Fibroblast of skin of right quadriceps (primary cell): ENCODE measurements at places on chromosomes 11 and 22.

DNA sequence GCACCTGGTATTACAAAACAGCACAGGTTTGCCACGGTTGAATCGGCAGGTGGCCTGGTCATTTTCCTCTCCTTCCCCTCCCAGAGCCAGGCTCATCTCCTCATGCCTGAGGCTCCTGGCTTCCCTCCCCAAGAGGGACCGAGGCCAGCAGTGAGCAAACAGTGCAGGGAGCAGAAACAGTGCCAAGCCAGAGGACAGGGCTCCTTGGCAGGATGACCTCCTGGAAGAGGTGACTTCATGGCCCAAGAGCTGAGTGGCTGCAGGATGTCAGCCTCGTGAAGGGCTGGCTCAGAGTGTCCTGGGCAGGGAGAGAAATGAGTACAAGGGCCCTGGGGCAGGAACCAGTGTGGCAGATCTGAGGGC is 22.8 kb upstream of the PPFIA1 start:
- no peak for DNase-seq

DNA sequence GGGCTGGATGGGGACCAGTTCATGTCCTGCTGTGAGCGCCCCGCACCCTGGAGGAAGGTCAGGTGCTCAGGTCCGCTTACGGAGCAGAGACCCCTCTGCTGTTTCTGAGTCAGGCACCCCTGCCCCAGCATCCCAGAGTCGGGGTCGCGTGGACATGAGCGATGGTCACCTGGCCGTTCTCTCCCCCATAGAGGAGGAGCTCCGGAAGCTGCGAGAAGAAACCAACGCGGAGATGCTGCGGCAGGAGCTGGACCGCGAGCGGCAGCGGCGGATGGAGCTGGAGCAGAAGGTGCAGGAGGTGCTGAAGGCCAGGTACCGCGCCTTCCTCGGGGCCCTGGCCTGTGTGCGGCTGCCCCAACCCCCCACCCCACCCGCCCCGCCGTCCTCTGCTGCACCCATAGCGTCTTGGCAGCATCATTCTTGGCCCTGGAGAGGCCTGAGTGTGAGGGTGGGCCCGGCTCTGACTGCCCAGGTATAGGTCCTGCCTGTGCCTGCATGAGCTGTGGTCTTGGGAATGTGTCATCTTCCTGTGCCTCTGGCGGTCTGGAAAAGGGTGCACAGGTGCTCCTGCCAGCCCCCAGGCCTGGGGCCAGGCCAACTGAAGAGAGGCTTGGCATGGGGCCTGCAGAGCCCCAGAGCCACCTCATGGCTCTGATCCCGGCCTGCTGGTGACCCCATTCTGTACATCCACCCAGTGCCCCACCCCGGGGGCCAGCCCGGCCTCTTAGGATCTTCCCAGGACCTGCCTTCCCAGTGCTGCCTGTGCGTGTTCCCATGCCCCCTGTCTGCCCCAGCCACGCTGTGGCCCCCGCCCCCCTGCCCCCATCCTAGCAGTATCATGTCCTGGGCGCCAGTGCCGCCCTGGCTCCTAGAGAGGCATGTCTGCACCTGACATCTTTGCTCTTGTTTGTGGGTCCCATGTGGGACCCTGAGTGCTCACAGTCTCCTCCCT is 38.1 kb downstream of the GRAMD4 start:
- DNase-seq: no peak

DNA sequence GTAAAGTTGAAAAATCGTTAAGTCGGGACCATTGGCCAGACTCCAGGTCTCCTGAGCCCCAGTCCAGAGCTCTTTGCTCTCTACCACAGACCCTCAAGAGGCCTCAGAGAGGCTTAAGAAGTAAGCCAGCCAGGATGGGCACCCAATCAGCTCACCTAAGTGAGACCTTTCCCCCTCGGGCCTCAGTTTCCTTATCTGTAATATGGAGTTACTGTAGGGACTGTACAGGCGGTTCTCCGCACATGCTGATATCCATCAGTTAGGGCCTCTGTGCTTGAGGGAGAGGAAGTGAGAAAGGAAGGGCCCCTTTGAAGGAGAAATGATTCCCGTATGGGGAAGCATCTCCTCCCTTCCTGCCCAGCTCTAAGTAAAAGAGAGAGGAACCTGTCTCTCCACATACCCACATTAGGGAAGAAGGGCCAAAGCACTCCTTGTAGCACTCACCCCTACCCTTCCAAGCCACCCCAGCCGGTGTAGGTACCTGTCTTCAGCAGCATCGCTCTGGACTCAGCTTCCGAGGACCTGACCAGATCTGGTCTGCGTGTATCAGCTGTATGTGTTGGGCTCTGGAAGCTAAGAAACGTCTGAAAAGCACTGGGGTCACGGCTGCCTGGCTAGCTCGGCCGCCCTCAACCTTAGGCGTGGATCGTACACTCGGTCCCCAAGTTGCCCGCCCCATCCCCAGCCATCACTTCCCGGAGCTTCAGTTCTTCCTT is 653 bp downstream of the NAGA start:
- no peak for DNase-seq

GRCh38 chr11:95883381-95883780 is 40.5 kb downstream of the MTMR2 start:
- DNase-seq: no peak

DNA sequence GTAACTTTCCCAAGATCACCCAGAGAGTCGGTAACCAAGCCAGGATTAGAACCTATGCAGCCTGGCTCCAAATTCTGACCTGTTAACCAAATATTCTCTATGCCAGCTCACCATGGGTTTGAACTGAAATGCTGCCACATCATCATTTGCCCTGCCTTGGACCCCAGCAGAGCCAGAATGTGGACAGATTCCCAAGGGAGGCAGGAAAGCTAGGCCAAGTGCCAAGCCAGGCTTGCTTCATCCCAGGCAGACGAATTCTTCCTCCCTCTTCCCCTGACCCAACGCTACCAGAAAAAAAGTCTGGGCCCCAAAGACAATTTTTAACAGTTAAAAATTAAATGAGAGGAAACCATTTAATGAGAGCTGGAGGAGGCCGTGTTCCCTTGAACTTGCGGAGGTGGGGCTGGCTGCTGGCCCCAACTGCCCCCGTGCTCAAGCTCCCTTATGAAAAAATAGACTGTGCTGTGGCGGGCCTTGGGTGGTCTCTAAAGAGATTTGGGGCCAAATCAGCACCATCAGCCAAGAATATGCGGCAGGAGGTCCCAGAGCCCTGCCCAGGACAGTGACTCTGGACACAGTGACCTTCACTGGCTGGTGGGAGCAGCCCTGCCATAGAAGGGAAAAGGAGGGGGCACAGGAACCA is 184.1 kb upstream of the SYT13 start:
- peak; percentile 76 for DNase-seq

DNA sequence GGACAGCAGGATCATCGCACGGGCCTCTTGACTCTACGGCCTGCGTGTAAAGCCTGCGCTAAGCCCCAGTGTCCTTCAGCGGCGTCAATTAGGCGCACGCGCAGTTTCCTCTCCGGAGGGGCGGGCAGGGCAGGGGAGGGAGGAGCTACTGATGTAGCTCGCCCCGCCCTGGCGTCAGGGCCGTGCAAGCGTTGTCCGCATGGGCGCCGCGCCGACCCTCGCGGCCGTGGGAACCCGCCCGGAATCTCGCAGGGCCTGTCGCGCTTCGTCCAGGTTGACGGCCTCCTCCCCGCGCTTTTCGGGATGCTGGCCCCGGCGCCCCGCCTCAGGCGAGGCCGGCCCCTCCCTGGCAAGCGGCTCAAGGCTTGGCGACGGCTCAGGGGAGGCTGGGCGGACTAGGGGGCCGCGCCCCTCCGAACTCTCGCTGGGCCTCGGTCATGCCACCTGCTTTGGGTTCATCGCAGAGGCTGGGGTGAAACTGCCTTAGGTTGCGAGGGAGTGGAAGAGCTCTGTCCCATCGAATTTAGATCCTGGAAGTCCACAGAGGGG is 61.1 kb downstream of the ST3GAL4 start:
- peak; percentile 81 for DNase-seq

- peak; percentile 71 for DNase-seq
Observed at GRCh38 chr11:26792941-26793340, 71.1 kb upstream of the SLC5A12 start.

DNA sequence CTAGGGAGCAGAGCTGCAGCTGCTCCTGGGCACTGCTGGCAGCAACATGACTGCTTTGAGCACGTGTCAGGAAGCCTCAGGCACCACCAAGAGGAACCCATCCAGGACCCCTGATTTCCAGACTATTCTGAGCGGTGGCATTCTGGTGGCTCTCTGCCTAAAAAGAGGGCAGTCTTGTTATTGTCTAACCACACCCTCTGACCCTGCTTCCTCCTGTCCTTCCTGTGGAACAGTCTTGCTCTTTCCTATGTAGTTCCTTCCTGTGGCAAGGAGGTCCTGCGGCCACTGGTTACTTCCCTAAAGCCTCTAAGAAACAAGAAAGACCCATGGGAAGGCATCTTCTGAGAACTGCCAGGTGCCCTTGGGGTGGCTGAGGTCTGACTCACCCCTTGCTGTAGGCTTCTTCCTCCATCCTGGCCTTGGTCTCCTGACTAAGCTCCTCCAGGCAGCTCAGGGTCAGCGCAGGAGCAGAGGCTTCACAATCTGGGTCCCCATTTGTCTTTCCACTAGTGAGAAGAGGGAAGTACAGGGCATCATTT is 13.1 kb upstream of the LYVE1 start:
- DNase-seq: no peak

DNA sequence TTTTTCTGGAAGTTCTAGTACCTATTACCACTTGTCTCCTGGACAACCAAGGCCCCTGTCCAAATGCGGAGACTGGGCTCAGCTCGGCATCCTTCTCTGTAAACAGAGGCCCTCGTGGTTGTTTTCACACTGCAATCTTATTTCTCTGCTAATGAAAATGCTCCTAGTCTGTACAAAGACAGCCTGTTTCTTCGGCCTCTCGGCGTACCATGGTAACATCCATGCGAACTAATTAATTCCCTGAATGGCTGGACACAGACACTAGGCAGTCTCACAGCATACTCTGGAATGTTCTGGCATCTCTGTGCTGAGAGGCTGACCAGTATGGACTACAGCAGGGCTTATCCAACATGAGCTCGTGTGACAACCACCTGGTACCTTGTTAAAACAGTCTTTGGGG is 5.7 kb downstream of the POLR3H start:
- DNase-seq: no peak

DNA sequence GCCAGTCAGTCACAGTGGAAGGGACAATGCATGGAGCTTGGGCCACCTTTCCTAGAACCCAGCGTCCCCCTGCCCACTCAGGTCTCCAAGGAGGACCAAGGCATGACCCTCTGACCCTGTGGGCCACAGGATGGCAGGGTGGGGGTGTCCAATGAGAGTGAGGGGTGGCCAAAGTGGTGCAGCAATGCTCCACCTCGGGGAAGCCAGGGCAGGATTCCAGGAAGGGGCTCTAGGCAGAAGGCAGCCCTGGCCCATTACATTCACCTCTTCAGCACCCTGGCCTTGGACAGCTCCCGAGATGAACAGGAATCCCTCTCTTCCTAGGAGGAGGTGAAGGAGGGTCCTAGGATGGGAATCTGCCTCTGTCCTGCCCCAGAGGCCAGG is 597.5 kb downstream of the BRD1 start:
- DNase-seq: no peak

GRCh38 chr11:128947773-128948172 is 5.1 kb upstream of the TP53AIP1 start:
- no peak for DNase-seq

DNA sequence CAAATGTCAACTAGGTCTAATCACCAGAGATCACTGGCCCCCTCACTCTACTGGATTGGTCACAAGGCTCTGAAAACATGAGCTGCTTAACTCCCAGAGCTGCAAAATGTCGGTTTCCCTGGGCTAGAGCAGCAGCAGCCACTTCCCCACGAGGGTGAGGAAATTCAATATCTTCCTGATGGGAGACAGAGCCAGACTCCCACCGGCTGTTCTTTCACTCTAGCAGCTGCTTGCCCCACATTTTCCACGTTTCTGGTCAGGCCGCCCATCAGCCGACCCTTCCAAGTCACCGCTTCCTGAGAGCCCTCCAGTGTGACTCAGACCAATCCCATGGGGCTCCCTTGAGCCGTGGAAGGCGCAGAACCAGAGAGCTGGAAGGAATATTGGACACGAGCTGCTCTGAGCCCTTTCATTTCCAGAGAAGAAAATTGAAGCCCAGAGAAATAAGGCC is 227.0 kb downstream of the ADAMTS15 start:
- DNase-seq: peak; percentile 77

GRCh38 chr11:125381499-125382044 is 114.5 kb downstream of the FEZ1 start:
- no peak for DNase-seq

DNA sequence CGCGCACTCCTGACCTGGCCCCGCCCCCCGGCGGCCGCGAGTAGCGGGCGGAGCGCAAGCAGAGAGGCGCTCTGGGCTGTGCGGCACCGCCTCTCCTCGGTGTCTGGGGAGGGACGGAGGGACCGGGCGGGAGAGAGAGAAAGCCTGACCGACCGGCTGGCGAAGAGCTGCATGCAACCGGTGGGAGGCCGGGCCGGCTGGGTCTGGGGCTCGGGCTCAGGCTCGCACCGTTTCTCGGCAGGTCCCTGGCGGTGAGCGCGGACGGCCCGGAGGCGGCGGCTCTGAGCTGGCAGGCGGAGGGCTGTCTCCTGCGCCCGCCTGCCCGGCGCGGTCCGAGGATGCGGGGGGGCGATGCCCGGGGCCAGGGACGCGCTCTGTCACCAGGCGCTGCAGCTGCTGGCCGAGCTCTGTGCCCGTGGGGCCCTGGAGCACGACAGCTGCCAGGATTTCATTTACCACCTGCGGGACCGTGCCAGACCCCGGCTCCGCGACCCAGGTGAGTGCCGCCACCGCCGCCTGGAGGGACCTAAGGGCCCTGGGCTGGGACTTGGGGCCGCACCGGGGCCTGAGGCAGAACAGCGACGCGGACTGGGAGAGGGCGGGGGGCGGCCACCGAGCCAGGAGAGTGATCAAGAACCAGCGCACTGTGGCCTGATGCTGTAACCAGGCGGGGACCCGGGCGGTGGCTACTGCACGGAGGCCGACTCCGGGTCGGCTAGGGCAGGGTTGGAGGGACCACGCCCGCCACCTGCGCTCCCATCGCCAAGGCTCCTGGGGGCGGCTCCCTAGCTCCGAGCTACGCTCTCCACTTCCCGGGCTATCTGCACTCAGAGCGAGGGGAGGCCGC is at the start of gene SYT9:
Gene SYT9 (plus strand): TSS at position 69 of the 847 bp plus-strand sequence. CDS start 283 bp downstream, at position 352.
- peak; percentile 31 for DNase-seq

GRCh38 chr22:35921777-35922176 is 106.8 kb downstream of the RBFOX2 start:
- peak; percentile 92 for DNase-seq

- DNase-seq: no peak
Observed at GRCh38 chr11:36095716-36096115, 151.9 kb downstream of the LDLRAD3 start.

GRCh38 chr11:4508886-4509285 is 26.4 kb downstream of the OR52K1 start:
- DNase-seq: no peak

DNA sequence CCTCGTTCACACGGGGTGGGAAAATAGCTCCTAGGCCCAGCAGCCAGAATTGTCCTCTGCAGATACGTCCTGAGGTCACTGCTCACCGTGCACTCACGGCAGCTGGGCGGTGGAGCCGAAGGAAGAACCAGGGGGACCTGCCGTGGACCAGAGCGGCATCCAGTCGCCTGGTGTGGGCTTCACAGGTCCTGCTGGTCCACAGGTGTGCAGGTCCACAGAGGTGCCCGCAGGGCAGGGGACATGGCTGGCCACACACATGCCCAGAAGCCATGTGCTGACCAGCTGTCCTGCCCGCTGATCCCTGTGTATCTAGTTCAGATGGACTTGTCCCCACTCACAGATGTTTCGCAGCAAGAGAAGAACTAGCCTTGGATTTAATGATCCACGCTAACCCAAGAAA is 10.6 kb upstream of the PKP3 start:
- no peak for DNase-seq
